ENCODE measurements at places on chromosomes 16 and 17. TPM values are rescaled to one million over a fixed set of nuclear protein-coding genes. Genes with fewer than 3 reads are reported as not detected.

Gene TBC1D3C
- total RNA-seq, result not detected

DNA sequence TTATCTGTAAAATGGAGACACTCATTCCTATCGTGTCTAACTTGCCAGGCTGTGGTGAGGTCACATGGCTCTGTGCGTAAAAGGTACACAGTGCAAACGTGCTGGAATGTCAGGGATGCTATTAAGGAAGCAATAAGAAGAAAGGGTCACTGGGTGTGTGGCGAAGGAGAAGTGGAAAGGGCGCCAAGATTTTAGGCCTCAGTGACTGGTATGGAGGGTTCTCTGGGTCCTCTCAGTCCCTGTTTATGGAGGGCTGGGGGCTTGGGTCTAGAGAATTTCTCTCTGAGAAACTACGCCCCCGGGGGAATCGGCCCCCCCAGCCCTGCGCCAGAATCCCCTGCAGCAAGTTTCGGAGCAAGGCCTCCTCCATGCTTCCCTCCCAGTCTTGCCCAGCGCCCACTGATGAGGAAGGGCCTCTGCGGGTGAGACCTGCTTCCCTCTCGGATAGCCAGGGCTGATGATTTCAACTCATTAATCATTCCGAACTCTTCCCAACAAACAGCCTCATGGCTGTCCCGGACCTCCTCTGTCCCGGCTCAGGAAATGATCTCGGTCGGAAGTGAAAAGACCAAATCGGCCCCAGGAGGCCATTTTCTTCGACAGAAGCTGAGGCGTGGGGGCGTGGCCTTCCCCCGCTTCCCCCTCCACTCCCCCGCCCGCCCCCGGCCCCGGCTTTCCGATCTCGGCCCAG lies 1.2 kb upstream of the HEXIM1 start:
- DNase-seq, result peak; percentile 70

Gene RGS9
- total RNA-seq, result 15.3 TPM

DNA sequence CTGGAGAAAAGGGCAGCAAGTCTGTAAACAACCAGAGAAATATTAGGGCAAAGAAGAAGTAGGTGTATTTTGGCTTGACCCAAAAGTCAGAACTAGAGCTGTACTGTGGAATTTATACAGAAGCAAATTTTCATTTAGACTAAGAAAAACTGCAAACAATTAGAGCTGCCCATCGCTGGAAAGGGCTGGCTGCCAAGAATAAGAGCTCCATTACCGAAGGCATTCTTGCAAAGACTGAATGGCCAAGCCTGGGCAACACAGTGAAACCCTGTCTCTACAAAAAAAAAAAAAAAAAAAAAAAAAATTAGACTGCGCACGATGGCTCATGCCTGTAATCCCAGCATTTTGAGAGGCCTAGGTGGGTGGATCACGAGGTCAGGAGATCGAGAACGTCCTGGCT lies 53.9 kb upstream of the TMC5 start:
- DNase-seq, result no peak

- DNase-seq, result no peak
These were observed 64.8 kb upstream of the AMZ2 start for GRCh38 chr17:68182940-68183551.

- DNase-seq, result peak; percentile 83
These were observed 24.3 kb upstream of the CRISPLD2 start for GRCh38 chr16:84795329-84796053.

Gene AANAT
- total RNA-seq, result not detected
